ENCODE measurements at places on chromosomes 2 and 18.
A peak's percentile ranks its signal among the peaks of the same experiment; 100 is the strongest.

DNA sequence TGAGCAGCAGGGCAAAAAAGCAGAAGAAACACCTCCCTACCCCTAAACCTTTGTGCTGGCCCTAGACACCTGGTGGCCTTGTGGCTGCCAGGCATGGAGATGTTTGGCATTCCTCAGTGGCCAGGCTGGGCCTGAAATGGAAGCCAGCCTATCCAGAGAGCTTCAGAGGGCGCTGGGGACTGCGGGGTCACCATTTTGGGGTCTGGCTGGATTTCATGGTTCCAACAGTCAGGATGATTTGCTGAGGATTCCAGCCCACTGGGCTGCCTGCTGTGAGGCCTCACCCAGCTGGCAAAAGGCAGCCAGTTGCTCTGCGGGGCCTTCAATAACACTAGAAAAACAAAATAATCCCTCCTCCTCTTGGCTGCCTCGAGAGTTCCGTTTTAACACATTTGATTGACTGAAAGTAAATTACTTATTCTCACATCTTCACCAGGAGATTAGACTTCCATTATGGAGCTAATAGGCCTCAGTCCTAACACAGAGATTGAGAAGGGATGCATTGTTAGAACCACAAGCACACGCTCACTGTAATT, 154.1 kb downstream of the EN1 start:
- DNase-seq: no peak

DNA sequence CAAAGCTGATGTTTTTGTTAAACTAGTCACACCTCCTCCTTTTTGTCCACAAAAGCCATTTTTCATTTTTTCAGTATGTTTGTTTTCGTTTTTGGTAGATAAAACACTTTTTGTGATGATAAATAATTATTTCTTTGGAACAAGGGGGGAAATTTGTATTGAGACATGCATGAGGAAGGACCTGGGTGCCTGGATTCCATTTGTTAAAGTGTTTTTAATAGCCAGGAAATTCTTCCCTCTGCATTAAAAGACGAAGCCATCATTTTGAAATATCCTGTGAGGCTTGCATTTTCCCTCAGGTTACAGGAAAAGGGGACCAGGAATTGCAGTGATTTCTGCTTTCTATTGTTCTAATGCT, 52.1 kb upstream of the CTLA4 start:
- DNase-seq: no peak

- no peak for DNase-seq
These were observed 3.6 kb downstream of the LDLRAD4 start for GRCh38 chr18:13221869-13222855.

DNA sequence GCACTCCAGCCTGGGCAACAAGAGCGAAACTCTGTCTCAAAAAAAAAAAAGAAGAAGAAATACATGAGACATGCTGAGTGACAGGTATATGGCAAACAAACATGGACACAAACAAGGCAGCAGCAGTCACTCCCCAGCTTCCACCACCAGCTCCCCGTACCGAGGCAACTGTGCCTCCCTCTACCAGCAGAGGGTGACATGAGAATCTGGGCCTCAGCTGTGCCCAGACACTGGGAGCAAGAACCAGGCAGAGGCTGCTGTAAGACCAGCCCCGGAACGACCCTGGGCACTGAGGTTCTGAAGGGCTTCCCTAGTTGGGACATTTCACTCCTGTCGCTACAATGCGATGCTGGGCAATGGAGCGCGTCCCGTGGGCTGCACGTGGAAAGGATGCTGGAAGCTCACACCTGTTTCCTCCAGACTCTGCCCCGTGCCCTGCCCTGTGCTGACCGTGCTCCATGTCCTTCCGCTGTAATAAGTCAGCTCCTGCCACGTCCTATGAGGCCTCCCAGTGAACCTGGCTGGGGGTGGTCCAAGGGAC, 37.1 kb downstream of the BOK start:
- no peak for DNase-seq

DNA sequence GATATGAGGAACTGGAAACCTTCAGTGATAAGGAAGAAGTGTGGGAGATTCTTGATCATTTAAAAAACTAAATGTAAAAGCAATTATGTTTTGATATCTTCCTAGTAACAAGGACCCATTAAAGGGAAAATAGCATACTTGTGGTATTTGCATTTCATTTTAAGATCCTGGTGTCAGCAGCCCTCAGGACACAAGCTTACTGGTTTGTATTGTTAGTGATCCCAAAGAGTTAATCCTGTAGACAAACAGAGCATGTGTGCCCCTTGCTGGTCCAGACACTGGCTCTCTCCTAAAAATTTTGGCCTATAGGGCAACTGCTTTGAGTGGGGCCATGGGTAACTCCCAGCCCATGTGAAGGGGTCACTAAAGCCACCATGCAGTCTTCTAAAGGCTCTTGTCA, 101.1 kb upstream of the TFCP2L1 start:
- no peak for DNase-seq

GRCh38 chr18:44637210-44638033, 43.3 kb upstream of the SETBP1 start:
- peak; percentile 29 for DNase-seq

GRCh38 chr2:25979001-25979400, 3.3 kb downstream of the KIF3C start:
- no peak for DNase-seq

DNA sequence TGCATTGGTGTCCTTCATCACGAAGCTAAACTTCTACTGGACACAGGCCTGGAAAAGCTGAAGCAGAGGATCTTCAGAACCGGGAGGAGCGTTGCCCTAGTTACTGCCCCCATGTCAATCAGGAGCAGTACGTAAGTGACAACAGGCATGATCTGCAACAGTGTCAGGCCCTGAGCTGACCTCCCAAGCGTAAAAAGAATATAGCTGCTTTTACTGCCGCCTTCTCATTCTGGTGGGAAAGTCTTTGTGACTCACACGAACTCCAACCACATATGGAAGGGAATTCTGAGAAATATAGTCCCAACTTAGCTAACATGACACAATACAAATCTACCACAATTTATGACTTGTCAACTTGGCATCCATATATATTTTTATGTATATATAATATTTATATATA, 1007.7 kb upstream of the CDH2 start:
- DNase-seq: no peak

- DNase-seq: no peak
These were observed 651.9 kb downstream of the SLC4A3 start for GRCh38 chr2:220279372-220279771.
